Kidney tubule cell (primary cell): ENCODE measurements at places on chromosomes 6 and 20.

DNA sequence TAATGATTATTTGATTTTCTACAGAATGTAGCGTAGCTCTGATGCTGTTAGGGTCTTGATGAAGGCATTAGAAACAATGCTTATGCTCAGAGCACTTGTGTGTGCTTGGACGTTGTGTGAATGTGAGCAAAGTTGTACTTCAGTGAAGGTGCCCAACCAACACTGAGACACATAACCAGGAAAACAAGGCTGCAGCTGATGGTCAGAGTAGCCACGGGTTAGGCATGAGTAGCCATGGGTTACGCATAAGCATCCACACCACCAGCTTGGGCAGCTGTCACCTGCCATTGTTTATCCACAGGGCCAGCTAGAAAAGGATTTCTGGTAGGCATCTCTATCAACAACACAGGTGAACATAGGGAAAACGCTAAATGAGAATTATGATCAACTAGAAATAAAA, 326.6 kb downstream of the NRN1 start:
- peak; percentile 56 for DNase-seq

- no peak for DNase-seq
Observed at GRCh38 chr6:80210618-80211017, 104.1 kb downstream of the BCKDHB start.

- DNase-seq, result no peak
Observed at GRCh38 chr6:130787726-130788500, 39.3 kb upstream of the SMLR1 start.

- no peak for DNase-seq
Observed at GRCh38 chr6:53162606-53163005, 14.0 kb upstream of the GCM1 start.

DNA sequence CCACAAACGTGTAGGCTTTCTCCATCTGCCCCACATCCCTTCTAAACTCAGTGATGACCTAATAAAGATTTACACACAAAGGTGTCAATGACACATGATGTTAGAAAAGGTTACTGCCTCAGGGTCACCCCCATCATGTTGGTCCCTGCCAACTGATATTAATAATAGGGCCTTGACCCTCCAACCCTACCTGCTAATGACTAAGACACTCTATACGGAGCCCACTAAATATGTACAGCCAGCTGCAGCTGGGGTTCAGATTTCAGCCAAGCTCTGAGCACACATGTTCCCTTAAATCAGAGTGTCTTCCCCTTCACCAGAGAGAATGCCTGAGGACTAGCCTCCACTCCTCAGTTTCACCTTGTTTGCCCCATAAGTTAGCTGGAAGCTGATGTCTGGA, 67.4 kb upstream of the SNRPB2 start:
- no peak for DNase-seq
